Stimulated activated CD4-positive, alpha-beta T cell treated with anti-CD3 and anti-CD28 coated beads, Interleukin-1b, Interleukin-23, amount 100 ng/mL, for 1 hour (primary cell): ENCODE measurements at places on chromosomes 5 and 9.
A peak's percentile ranks its signal among the peaks of the same experiment; 100 is the strongest.

- peak; percentile 75 for DNase-seq
Measured at GRCh38 chr9:135499326-135500070, 984 bp upstream of the MRPS2 start.

- no peak for DNase-seq
Measured at GRCh38 chr9:10026443-10026984, 586.3 kb downstream of the PTPRD start.

- no peak for DNase-seq
Measured at GRCh38 chr9:129981180-129981907, 61.6 kb downstream of the FNBP1 start.

- DNase-seq = no peak
Measured at GRCh38 chr5:109899163-109899535, 209.4 kb downstream of the MAN2A1 start.

DNA sequence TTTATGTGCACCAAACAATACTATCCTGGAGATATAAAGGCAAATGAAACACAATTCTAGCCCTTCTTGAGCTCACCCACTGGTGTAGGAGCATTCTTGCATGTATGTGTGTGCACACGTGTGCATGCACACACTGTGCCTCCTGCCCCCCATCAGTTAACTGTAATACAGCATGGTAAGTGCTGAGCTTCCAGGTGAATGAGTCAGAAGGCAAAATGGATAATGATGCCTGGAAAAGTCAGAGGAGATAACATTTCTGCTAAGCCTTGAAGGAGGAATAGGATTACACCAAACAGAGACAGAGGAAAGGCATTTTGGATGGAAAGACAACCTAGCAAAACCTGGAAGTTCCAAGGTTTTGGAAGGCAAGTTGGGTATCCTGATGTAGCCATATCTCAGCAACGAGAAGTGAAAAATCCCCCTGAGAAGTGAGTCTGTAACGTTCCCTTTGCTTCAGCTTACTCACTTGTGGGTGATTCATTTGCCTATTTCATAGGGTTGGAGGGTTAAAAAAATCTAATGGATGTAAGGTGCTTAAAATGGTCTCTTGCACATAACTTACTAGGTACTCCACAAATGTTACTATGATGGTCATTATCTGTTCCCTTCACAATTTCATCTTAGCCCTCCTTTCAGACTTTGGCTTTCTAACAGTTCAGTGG, 101.4 kb upstream of the STC2 start:
- no peak for DNase-seq

DNA sequence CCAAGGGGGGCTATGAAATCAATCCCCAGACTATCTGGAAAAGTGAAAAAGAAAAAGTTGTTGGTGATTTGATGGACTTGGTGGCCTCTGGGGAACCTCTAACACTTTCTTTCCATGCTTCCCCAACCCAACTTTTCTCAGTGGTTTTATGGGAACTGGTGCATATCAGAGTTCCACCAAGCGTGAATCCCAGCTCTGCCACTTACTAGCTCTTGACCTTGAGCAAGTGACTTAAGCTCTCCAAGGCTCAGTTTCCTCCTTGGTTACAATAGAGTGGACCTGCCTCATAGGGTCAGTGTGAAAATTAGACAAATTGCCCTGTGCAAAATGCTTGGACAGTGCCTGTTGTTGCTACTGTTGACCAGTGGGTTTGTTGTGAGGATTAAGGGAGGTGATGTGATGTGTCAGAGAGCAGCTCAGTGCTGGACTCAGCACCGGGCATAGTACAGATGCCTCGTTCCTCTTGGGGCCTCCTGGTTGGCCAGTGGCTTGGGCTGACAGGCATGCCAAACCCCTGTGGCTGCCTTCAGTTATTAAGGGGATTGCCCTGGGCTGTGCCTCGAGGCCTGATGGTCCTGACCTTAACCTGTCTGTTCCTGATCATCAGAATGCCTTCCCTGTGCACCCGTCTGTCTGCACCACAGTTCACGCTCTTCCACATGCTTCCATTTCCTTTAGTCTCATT, 49.3 kb downstream of the COL15A1 start:
- no peak for DNase-seq

- no peak for DNase-seq
Measured at GRCh38 chr5:94361832-94362796, 256.3 kb downstream of the KIAA0825 start.

DNA sequence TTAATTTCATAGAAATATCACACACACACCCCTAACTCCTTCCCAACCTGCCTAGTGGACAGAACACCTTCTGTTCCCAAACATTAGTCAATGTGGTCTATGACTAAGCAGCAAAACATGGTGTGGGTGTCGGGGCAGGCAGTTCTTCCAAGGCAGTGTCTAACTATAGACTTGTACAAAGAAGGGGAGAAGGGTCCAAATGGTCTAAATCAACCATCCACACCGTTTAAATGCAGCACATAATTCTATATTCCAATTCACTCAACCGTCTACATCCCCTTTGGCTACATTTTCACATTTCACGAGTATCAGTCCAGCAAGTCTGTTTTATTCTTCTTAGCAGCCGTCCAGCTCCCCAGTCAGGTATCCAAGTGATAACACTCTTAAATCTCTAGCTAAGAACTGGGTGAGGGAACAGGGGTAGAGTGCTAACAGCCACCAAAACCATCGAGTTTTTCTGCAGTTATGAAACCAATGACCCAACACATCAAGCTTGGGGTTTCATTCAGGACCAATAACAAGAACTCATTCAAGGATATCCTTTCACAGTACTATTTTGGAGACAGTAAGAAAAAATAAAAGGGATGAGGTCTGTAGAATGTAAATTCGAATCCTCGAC, 3.3 kb downstream of the ZNF608 start:
- DNase-seq = no peak

DNA sequence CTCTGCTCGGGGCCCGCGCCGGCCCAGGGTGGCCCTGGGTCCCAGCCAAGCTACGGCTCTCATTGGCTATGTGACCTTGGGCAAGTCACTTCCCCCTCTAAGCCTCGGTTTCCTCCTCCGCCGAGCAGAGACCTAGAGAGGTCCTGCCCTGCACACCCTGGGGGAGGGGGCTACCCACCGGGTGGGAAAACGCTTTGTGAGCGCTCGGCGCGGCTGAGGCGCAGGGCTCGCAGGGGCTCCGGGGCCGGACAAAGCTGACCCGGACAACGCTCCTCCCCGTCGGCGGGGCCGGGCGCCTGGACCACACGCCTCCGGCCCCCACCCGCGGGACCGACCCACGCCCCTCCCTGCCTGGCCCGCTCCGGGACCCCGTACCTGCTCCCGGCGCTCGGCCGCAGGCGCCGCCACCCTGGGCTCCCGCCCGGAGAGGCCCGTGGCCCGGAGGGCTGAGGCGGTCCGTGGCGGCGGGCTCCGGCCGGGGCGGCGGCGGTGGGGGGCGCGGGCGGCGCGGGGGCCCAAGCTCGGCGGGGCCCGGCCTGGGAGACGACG, 85.7 kb upstream of the MELK start:
- DNase-seq = peak; percentile 9

GRCh38 chr5:95713960-95714710, 17.0 kb upstream of the RHOBTB3 start:
- no peak for DNase-seq

DNA sequence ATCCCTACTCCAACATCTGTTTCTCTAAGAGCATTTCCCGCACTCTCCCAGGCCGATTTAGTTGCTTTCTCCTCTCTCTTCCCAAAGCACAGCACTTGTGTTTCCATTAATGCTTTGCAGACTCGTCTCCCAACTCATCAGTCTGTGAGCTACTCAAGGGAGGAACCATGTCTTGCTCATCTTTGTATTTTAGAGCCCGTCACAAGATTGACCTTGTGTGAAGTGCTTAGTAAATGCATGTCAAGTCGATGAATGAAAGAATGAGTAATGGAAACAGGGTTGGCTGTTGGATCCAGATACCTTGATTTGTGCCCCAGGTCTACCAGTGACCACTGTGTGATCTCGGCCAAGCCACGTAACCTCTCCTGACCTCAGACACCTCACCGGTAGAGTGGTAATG, 99.3 kb downstream of the KLF4 start:
- no peak for DNase-seq

DNA sequence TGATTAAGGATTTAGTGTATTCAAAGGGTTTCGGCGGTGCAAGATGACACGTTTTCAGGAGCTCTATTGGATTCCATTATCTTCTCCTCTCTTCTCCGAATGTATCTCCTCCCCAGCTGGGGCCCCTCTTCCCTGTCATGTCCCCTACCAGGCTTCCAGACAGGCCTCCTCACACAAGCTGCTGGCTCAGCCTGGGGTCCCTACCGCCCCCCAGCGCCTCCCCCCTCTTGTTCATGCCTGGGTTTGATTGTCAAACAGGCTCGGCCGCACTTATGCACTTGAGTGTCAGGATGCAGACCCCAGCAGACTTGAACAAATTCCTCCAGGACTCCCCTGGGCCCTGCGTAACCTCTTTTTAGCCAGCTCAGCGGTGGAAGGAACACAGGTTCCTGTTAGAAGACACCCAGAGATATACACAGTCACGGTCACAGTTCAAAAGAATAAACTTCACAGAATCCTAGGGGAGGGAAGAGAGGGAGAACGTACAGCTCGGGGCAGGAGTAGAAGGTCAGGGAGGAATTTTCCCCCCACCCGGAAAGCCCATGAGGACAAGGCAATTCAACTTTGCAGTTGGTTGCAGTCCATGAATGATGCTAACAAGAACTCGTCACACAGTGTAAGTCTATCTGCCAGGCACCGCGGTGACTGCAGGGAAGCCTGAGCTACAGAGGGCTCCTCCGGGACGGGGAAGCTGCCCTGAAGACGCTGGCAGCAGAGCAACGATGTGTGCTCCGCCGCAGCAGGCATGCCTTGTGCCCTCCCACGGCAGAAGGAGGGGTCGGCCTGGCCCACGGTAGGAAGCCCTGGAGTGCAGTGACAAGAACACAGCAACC, 560.0 kb downstream of the BNC2 start:
- DNase-seq = no peak

GRCh38 chr9:97697837-97698236, 697 bp upstream of the XPA start:
- DNase-seq = no peak

- no peak for DNase-seq
Measured at GRCh38 chr5:135955525-135955924, 742 bp upstream of the LECT2 start.

DNA sequence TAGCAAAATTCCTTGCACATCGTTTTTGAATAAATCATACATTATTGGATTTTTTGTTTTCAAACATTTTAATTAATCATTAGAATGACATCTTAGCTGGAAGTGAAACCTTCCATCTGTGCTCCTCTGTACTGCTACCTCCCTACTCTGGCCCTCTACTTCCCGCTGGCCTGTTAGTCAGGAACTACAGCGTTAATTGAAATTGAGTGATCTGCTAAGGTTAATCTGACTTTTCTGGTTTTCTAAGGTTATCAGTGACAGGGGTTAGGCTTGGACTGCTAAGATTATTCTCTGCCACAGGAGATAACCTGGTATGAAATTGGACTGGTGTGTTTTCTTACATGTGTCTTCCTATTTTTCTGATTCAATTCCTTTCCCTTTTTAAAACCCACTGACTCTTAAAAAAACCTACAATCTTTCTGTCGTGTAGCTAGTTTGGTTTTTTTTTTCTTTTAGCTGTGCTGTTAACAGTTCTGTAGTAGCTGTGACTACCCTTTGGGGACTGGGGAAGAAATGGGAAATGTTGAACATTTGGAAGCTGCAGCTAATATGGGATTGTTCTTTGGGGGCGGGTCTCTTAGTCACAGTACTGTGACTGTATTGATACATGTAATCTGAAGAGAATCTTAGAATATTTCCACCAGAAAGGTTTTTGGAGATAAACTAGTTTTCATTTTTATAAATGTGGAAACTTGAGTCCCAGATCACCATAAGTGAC, 4.6 kb downstream of the KIF2A start:
- no peak for DNase-seq

DNA sequence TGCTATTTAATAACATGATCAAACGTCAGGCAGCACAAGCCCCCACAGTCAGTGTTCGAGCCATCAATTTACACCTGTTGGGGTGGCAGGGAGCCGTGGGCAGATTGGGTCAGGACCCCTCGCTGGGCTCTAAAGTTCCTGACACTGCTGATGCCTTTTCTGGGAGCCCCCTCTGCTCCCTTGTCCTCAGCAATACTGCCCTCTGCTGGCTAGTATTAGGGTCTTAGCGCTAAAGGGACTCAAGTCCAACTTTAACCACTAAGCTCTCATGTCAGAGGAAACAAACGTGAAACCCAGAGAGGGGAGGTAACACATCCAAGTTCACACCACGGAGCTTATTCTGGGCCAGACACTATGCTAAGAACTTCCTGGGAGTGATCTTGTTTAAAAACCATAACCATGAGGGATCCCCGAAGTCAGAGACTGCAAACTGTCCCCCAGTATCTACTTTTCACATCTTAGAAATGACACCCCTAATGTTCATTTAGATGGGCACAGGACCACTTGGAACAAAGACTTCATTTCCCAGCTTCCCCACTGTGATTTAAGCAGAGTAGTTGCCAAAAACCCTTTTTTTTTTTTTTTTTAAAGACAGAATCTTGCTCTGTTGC, 20.4 kb downstream of the ANKS6 start:
- no peak for DNase-seq

DNA sequence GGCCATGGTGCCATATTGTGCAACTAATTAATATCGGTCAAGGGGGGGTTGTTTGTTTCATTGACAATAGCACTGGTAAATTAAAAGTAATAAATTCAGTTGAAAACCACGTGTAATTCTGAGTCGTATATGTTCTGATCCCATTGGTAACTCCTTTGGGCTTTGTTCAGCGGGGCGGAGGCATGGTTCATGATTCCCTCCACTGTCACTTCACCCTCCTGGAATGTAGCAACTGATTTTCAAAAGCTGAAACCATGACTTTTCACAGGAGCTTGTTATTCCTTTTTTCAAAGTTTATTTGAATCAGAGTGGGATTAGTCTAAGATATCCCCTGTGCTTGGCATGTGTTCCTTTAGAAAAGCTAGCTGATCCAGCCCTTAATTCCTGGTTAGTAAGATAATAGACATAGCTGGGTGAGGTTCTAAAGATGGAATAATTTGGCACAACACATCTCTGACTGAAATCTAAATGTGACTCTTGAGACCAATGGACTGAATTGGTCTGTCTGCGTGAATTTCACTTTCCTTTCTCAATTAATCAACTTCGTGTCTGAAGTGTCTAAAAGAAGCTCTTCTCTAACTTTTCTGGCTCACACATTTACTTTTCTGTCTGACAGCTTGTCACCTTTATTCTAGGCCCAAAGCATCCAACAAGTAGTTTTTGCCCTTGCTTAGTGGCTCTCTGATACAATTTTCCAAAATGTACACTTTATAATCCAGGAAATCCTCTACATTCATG, 185.7 kb upstream of the VCAN start:
- DNase-seq = no peak

GRCh38 chr5:56466136-56466816, 233.1 kb upstream of the ANKRD55 start:
- no peak for DNase-seq
